ENCODE measurements at places on chromosomes 3 and 15. TPM values are rescaled to one million over a fixed set of nuclear protein-coding genes. Genes with fewer than 3 reads are reported as not detected.

PTX3 gene
- total RNA-seq, result 0.14 TPM

DNAH12 gene
- total RNA-seq, result 0.30 TPM

WDR93 gene
- total RNA-seq, result not detected

PLS1 gene
- total RNA-seq, result 3.1 TPM

DTX3L gene
- 117 TPM for total RNA-seq

CCDC174 gene
- 28.8 TPM for total RNA-seq

VGLL4 gene
- 33.5 TPM for total RNA-seq

IMPG2 gene
- 0.62 TPM for total RNA-seq

TYRO3 gene
- 0.22 TPM for total RNA-seq

Data from activated naive CD8-positive, alpha-beta T cell treated with anti-CD3 and anti-CD28 coated beads, Interleukin-2, amount 10 ng/mL, durations not matched to agents 7 days and 5 days (primary cell).